AG20443 (cell line): ENCODE measurements at places on chromosomes 1 and 21.
A peak's percentile ranks its signal among the peaks of the same experiment; 100 is the strongest.

GRCh38 chr1:6512245-6512907, 20.9 kb upstream of the PLEKHG5 start:
- DNase-seq: no peak

DNA sequence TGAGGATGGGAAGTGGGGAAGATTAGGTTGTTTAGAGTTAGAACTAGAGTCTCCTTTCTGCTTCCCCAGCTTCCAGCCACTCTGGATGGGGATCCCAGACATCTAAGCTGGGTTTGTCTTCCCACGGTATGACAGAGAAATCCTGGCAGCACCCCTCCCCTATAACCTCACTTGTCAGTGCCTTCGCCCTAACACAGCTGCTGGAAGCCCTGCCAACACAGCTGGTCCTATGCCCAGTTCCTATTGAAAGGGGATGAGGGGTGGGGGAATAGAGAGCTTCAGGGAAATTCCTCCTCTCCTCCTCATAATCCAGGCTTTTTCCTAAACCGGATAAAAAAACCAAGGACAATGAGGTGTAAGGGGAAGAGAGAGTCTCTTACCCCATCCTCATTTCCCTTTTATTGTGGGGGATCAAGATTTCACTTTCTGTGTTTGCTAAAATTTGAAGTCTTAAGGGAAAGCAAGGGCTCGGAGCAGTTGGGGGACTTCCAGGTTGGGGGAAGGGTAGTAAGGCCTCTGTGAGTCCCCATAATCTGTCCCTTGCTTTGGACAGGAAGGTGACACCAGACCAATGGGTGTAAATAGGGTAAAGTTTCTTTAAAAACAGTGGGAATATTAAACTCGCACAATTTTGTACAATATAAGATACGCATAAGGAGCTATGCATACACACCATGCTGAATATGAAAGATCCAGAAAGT, 590 bp downstream of the TMOD4 start:
- no peak for DNase-seq

DNA sequence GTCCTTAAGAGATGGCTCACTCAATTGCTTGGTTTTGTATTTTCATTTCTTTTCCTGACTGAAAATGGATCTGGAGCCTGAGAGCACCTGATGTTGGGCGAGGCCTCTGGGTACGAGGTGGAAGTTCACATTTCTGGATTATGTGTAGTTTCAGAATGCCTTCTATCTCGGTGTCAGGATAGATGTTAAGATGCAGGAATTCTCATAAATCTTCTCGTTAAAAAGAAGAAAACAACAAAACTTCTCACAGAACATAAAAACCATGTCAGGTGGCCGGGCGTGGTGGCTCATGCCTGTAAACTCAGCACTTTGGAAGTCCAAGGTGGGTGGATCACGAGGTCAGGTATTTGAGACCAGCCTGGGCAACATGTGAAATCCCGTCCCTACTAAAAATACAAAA, 101.8 kb downstream of the RHOU start:
- no peak for DNase-seq

- DNase-seq: no peak
Measured at GRCh38 chr1:228513236-228513900, 26.2 kb downstream of the RNF187 start.

DNA sequence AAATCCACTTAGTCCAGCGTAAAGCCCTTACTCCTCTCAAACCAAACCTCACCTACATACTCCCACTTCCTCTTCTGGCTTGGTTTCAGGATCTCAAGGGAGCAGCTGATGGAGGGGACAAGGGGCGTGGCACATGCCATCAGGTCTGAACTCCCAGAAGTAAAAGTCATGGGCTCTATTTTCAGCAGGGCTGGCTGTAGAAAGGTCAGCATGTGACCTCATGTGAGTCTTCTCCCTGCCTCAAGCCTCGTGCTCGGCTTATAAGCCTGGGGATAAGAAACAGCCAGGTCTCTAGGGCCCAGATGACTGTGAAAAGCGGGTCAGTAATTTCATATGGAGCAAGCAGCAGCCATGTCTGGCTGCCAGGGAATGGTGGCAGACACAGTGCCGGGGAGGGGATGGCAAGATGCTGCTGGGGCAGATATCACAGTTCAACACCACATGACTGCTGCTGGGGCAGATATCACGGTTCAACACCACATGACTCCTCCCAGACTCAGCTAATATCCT, 227.9 kb downstream of the KCNH1 start:
- no peak for DNase-seq

DNA sequence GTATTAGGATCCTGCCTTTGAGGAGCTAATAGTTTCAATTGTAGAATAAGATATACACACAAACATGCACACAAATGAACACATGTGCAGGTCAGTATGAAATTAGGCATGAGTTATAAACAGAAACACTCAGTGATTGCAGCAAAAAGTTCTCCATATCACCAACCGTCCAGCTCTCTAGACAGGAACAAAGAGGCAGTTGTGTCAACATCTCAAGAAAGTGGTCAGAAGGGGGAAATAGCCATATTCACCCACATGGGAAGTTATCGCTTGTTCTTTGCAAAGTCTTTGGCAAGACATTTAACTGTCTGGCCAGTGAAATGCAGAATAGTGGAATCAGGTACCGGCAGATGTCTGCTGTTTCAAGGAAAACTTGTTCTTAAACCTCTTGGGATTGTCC, 29.4 kb upstream of the PIGC start:
- no peak for DNase-seq

- no peak for DNase-seq
Measured at GRCh38 chr1:83500987-83501591, 497.8 kb downstream of the TTLL7 start.

DNA sequence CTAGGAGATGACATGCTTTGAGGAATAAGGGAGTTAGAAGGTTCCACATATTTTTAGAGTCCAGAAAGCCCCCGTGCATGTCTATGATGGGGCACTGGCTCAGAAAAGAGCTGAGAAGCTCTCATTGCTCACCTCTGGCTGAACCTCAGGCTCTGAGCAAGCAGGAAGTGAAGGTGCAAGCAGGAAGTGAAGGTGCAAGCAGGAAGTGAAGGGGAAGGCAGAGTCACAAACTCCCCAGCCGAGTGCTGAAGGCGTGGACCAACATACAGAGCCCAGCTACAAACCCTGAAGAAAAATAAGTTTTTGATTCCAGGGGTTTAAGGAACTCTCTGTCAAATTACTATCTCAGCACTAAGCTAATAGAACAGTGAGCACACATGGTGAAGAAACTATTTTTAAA, 7.0 kb downstream of the KRTAP10-8 start:
- DNase-seq: no peak

DNA sequence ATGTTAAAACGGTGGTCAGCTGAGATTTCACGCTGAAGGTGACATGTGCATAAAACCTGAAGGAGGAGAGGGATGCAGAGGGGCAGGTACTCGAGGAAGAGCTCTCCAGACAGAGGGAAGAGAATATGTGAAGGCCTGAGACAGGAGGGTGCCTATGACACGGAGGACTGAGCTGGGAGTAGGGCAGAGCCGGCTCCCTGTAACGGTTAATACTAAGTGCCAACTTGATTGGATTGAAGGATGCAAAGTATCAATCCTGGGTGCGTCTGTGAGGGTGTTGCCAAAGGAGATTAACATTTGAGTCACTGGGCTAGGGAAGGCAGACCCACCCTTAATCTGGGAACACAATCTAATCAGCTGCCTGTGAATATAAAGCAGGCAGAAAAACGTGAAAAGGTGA, 136.2 kb upstream of the SYT6 start:
- no peak for DNase-seq

DNA sequence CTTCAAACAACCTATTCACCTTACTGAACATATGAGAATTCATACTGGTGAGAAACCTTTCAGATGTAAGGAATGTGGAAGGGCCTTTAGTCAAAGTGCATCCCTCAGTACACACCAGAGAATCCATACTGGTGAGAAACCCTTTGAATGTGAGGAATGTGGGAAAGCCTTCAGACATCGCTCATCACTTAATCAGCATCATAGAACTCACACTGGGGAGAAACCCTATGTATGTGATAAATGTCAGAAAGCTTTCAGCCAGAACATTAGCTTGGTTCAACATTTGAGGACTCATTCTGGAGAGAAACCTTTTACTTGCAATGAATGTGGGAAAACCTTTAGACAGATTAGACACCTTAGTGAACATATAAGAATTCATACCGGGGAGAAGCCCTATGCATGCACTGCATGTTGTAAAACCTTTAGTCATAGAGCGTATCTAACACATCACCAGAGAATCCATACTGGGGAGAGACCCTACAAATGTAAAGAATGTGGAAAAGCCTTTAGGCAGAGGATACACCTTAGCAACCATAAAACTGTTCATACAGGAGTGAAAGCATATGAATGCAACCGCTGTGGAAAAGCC, 13.2 kb upstream of the EXO5 start:
- DNase-seq: no peak

DNA sequence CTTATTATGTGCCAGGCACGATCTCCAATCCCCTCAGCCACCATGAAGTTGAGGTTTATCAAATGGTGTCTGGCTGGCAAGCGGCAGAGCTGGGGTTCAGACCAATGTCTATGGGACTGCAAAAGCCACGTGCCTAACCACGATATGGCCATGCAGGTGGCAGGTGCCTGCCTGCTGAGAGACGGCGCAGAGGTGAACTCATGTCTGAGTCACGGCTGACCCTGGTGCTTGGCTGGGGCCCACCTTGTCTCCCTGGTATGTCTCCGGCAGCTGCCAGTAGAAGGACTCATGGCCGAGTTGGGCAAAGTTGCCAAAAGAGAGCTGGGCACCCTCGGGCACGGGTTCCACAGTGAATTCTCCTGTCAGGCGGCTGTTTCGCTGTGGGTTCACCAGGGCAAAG, 59.9 kb downstream of the LDLRAD2 start:
- no peak for DNase-seq

- no peak for DNase-seq
Measured at GRCh38 chr1:97796711-97797110, 124.1 kb downstream of the DPYD start.

DNA sequence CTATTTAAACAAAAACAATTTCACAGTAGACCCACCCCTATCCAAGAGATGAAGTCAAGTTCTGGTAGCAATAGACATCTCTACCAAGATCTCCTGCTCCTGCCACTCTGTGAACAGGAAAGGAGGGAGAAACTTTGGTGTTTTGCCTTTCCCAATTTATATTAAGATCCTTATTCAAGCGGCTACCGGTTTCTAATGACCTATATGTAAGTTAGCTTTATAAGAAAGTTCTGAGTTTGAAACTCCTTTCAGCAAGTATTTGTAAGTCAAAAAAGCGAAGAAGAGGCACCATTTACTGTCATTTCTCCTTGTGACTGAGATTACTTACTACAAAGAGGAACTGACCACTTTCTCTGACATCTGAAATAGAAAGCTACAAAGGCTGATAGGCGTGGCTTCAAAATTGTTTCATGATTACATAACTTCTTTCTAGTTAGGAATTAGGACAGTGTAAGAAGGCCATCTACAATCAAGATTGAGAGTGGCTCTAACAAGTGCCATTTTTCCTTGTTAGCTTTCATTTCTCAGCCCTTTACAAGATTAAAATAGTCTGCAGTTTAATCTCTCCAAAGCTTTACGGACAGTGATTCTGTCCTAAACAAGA, at the start of gene MNDA:
Gene MNDA (plus strand): TSS at position 448 of the 604 bp plus-strand sequence. CDS start 10,803 bp downstream, outside the sequence.
- no peak for DNase-seq

DNA sequence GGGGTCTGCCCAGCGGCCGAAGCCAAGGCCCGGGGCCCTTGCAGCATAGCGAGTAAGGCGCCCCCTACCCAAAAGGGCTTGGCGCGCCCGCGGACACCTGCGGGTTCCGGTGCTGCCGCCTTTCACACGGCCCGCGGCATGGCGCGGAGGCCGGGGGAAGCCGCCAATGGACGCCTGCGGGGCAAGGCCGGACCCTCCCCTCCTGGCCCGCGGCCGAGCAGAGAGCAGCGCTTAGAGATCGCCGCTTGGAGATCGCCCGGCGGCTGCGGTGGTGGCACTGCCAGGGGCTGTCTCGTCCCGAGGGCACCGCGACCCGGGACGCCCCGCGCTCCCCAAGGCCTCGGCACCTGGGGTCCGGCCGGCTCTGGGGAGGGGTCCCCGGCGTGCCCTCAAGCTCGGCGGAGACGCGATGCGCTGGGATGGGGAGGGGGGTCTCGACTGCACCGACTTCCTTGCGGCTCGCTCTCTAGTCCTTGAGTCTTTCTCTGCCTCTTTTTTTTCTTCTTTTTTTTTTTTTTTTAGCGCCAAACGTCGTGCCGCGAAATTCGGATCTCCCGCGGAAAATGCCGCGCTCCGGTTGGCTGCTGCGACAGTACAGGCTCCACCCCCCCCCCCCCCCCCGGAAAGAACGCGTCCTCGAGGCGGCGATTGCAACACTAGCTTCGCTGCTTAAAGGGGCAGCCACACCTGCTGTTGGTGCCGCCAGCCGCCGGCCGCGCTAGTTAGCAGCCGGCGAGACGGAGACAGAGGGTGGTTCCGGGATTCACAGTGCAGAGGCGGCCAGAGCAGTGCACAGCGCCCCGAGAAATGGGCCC, at the start of gene E2F2:
Gene E2F2 (minus strand): TSS at position 487 of the 815 bp plus-strand sequence. CDS start 440 bp downstream, at position 47.
- DNase-seq: peak; percentile 99

GRCh38 chr1:207389728-207390464, 64.2 kb upstream of the CR2 start:
- no peak for DNase-seq

GRCh38 chr1:59421232-59421920, 124.5 kb downstream of the FGGY start:
- DNase-seq: no peak

- no peak for DNase-seq
Measured at GRCh38 chr1:223074445-223075300, 68.4 kb downstream of the TLR5 start.

GRCh38 chr1:206579747-206580437, 32.4 kb downstream of the EIF2D start:
- peak; percentile 78 for DNase-seq
